NCI-H1105 (cell line): ENCODE measurements at places on chromosomes 16 and 17.

GRCh38 chr17:28500712-28501379 is 5.3 kb upstream of the FOXN1 start:
- DNase-seq: no peak

GRCh38 chr16:7381671-7382070 is 49.0 kb downstream of the RBFOX1 start:
- no peak for DNase-seq

DNA sequence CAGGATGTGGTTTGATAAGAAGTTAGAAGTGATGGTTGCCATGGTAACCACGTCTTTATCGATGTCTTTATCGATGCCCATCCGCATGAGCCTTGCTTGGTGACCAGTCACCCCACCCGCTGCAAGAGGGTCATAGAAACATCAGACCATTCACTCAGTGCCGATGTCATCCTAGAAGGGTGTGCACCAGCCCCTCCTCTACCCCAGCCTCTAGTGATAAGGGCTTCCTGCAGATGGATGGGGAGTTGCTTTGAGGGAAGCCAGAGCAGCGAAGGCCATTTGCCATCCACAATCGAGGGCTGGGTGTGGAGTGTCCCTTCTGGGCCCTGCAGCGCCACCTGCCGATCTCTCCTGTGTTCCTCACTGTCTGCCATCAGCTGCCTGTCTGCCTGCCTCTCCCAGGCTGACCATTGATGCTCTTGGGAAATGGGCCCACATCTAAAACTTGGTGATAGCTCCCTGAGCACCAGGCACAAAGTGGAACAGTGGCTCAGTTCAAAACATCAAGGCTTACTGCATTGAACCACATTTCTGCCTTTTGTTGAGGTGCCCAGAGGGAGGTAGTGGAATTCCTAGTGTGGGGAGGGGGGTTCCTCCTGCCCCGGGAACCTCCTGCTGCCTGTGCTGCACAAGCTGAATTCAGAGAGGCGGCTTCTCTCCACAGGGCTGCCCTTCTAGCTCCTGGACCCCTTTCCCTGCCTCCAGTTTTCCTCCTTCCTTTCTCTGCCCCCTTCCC is 8.9 kb downstream of the CALB2 start:
- DNase-seq: no peak

- DNase-seq: no peak
Measured at GRCh38 chr17:60416368-60416925, 5.8 kb upstream of the CHCT1 start.

DNA sequence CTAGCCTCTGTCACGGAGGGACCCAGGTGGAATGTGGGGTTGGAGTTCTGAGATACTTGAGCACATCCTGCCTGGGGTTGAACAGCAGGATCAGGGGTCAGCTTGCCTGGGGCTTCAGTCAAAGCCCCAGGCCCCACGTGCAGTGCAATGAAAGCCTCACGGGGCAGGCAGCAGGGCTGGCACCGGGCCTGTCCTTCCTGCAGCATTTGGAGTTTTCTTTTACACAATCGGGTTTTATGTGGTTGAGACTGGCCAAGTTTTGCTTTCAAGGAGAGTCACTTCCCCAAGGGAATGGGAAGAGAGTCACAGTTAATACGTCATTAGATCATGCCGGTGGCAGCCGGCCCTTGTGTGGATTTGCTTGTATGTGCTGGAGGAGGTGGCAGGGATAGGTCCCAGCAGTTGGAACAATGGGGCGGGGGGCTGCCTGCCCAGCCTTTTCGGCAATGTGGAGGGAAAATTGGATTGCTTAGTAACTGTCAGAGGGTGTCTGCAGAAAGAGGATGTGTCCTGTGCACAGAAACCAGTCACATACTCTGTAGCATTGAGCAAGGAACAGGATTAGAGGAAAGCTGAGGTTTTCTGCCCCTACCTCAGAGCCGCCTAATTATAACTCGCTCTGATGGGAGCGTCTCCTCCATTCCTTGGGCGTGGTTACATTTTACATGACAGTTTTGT is 4.5 kb downstream of the RMI2 start:
- no peak for DNase-seq

DNA sequence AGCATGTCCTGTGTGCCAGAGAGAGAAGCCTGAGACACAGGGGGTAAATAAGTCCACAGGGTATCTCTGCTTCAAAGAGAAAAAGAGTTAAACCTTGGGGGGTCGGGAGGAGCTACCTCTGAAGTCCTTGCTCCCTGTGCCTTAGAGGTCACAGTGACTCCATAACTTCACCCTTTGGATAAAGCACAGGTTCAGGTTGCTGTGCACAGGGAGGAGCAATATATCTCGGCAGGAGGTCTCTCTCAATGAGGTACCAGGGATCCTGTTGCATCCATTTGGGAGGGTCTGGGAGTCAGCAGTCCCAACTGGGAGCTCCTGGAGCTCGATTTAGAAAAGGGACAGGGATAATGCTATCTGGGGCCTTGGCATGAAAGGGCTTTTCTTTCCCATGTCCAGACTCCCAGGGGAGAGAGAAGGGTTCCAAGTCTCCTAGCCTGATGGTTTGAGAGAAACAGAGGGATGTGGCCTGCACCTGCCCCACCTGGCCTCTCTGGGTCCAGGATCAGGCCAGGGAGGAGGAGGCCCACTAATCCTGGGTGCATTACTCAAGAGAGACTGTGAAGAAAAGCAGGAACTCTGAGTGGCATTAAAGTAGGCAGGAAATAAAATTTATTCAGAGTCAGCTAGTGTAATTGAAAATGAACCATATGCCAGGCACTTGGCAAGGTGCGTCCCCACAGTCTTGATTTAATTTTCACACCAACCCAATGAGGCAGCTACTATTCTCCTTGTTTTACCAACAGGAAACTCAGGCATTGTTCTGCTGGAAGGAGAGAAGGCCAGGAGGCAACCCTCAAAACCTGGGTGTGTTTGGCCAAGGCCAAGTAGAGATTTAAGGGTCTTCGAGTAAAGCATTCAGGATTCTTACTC is 40.7 kb downstream of the CUEDC1 start:
- DNase-seq: no peak

DNA sequence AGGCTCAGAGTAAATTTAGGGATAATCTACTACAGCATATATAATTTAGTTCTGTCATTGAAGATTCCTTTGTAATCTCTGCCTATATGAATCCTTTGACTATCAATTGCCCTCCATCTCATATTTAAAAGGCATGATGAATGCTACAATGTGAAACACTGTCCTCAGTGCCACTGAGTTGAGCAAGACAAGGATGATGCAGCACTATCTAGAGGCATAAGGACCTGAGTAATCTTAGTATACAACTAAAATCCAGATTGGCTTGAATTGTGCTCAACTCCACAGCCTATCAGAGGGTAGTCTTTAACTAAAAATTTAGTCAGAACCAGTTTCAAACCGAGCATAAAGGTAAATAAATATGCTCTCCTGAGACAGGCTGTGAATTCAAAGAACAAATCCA is 11.6 kb upstream of the STRADA start:
- no peak for DNase-seq

GRCh38 chr16:84830765-84831384 is 11.1 kb downstream of the CRISPLD2 start:
- DNase-seq: no peak

GRCh38 chr17:70888324-70888723 is 719.0 kb downstream of the KCNJ2 start:
- no peak for DNase-seq
